ENCODE measurements at places on chromosomes 4 and X.

DNA sequence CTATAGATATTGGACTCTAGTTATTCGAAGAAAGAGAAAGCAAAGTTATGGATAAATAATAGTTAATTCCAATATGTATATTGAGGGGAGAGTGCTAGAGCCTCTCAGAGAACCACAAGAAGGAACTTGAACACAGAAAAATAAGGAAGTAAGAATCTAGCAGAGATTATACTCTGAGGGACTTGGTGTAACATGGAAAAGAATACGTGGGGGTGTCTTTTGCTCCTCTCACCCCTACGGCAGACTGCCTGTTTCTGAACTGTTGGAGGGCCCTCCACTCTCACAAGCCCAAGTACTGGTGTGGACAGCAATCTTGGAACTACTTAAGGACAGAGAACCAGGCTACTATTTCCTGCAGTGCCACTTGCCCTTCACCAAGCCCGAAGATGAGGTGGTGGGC lies 1174.4 kb upstream of the PCDH10 start:
- peak; percentile 3 for DNase-seq

DNA sequence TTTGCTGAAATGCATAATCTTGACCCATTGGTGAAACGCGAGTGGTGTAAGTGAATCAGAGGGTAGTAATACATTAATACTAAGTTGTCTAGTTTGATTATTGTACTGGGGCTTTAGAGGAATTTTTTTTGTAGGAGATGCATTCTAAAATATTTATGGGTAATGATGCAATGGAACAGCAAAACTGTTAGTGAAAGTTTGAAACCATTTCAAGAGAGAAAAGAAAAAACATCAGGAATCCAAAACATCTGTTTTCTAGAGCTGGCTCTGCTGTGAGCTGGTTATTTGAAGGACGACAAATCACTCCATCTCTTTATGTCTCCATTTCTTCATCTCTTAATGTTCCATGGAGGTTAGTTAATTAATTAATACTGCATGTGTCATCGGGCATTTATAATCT lies 351.9 kb upstream of the FAT1 start:
- DNase-seq, result no peak

- peak; percentile 43 for DNase-seq
Observed at GRCh38 chr4:166165829-166166420, 292.9 kb downstream of the TLL1 start.

GRCh38 chr4:176043838-176044588 lies 21.6 kb upstream of the WDR17 start:
- no peak for DNase-seq

GRCh38 chrX:49191574-49192011 lies 5.4 kb upstream of the PRICKLE3 start:
- DNase-seq, result no peak

DNA sequence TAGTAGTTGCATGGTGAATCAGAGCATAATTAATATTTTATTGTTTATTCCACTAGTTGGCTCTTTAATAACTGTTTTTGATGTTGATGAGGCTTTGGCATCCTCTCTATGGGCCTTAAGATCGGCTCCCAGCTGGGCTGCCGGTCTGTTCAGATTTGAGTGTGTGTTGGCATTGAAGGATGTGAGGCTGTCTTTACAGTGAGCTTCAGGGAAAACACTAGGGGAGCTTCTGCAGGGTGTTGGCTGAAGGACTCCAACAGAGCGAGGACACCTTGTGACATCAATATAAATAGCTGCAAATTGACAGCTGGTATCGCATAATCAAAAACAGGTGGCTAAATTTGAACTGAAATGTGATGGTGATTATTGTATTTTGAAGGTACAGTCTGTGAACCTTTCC lies 322.0 kb downstream of the FSTL5 start:
- DNase-seq, result no peak

DNA sequence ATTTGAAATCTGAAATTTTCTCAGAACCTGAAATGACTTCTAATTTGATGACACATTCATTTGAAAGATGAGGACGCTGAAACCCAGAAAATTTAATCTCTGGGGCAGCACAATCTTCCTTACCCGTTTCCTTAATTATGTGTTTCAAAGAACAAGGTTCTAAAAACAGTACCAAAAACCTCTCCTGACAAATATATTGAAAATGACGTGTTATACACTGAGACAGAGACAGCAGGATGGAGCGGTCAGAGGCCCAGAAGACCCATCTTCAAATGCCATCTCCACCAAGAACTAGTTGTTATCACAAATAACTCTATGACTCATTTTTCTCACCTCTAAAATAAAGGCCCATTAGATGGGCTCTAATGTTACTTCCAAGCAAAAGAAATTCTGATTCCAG lies 177.3 kb downstream of the NSUN7 start:
- no peak for DNase-seq

DNA sequence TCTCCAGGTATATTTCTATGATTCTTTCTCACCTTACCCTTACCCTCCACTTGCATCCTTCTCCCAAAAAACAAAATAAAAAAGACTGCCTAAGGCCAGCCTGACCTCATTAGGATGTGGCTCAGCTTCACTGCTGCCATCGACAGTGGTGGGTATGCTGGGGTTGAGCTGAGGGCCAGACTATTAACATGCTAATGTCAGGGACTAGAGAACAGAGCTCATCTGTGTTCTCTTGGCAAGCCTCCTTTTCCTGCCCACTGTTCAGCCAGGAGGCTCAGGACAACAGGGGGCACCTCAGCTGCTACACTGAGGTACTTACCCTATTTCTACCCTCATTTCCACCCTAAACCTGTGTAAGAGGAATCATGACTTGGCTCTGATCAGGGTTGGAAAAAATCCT lies 59.3 kb downstream of the MSN start:
- no peak for DNase-seq

DNA sequence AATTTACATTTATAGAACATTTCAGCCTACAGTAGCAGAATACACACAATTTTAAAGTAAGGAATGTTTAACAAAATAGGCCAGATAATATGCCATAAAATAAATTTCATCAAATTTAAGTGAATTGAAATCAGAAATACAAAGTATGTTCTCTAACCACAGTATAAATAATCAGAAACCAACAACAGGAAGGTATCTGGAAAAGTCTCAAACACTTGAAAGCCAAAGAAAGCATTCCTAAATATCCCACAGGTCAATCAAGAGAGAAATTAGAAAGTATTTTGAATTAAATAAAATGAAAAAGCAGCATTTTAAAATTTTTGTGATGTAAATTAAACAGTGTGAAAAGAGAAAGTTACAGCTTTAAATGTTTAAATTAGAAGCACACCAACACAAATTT lies 899.2 kb downstream of the PDHA2 start:
- no peak for DNase-seq

- no peak for DNase-seq
Observed at GRCh38 chr4:40118861-40119260, 62.2 kb downstream of the N4BP2 start.

DNA sequence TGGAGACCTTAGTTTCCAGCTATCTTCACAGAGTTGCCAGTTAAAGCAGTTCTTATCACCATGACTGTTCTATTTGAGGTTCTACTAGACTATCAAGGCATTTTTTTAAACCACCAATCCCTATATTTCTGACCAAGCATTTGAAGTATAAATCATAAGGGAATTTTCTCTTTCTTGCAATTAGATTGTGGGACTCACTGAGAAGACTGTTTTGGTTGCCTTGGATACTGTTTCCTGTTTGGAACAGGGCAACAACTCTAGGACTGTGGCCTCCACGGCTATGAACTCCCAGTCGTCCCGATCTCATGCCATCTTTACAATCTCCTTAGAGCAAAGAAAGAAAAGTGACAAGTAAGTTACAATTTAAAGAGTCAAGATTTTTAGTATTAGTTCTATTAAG lies 11.8 kb downstream of the KIF4A start:
- DNase-seq, result no peak

- no peak for DNase-seq
Observed at GRCh38 chr4:24999392-25000089, 31.2 kb downstream of the LGI2 start.

DNA sequence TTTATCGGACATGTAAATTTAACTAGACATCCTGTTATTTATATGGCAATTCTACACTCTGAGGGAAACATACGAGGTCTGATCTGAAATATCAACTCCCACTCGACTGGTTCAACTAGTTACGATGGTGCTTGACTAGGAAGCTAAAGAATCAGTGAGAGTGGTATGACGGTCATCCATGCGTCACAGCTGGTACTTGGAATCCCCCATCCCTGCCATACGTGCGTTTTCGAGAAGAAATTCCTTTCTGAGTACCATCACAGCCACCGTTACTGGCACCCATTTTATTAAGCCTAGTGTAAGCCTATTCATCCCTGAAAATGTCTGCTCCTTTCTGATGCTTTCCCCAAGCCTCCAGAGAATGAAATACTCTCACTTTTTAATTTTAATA lies 695 bp upstream of the PIGA start:
- peak; percentile 29 for DNase-seq

DNA sequence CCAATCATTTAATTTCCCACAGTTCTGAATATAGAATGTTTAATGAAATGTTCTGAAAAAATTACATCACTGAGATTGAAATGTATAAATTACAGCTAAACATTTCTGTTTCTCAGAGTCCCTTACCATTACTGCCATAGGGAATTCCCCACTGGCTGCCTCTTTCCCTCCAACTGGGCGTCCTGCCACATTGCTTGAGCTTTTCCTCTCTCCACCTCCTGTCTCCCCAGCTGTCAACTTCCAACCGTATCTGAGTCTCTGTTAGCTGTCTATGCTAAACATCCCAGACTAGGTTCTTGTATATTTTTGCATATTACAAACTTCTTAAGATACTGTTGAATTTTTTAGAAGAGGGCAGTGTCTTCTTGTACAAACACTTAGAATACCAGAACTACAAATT lies 407.3 kb upstream of the SLIT2 start:
- no peak for DNase-seq

GRCh38 chr4:116618638-116619037 lies 466.7 kb downstream of the TRAM1L1 start:
- DNase-seq, result no peak

DNA sequence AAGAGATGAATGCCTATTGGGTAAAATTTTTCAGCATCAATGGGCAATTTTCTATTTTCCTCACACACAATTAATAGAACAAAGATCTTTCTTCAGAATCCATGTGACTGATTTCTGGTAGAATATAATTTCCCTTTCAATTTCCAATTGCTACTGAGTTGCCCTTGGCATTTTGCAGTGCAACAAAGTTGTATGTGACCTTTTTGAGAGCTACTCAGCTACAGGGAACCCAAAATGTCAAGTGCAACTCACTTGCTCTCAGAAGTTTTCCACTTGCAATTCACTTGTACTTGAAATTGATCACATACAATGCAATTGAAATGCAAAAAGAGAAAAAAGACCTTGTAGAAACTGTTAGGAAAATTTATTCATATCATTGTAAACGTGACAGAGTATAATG lies 245.5 kb downstream of the BANK1 start:
- DNase-seq, result no peak

GRCh38 chr4:141126769-141127168 lies 6.5 kb downstream of the RNF150 start:
- no peak for DNase-seq

DNA sequence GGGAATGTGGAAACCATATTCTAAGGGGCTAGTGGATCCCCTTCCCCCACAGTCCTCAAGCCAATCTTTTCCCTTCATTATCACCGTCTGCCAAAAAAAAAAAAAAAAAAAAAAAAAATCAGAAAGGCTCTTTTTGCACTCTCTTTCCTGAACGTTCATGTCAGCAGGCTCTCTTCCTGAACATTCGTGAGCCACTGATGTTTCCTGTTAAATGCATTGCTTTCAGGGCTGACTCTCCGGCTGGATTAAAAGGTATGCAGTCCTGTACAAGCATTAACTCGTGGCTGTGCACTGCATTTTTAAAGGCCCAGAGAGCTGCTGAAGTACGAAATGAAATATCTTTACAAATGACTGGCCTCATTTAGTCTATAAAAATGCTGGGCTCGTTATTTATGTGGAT lies 34.0 kb upstream of the TSPAN5 start:
- DNase-seq, result no peak

DNA sequence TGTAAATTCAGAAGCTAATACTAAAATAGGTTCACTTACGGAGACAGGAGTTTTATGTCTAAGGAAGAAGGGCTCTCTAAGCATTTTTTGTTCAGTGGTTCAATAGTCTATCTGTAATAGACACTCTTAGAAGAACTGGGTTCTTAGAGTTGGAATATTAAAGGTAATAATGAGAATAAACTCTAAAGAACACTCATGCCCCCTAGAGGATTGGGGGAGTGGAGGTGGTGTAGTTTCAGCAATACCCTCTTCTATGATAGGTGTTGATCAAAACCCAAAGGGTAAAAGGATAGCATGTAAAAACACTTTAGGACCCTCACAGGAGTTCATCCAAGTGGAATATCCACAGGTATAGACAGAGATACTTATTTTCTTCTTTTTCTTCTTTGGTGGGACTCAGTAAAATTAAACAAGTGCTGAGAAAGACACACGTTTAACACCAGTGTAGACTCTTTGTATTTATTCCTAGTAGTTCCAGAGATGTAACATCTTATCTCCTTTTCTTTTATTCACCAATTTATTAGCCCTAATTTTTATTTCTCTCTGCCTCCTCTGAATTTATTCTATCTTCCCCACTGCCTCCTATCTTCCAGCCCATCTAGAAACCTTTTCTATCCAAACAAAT lies 25.7 kb upstream of the MND1 start:
- DNase-seq, result peak; percentile 45

GRCh38 chr4:116755051-116755450 lies 330.3 kb downstream of the TRAM1L1 start:
- no peak for DNase-seq

DNA sequence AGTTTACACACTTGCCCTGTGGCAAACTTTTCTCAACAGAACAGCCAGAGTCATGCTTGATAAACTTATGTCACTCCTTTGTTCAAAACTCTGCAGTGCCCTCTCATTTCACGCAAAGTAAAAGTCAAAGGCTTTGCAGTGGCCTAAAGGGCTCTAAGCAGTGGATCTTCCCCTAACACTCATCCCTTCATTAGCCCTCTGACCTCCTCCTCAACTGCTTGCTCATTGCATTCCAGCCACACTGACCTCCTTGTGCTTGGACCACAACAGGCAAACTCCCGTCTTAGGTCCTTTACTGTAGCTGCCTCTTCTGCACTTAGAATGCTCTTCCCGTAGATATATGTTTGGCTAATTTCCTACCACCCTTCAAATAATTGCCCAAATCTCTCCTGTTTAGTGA lies 5.6 kb downstream of the PRDM5 start:
- no peak for DNase-seq

GRCh38 chr4:41476310-41476885 lies 61.6 kb upstream of the LIMCH1 start:
- DNase-seq, result no peak

- DNase-seq, result no peak
Observed at GRCh38 chr4:56146956-56147355, 198.2 kb downstream of the CEP135 start.

DNA sequence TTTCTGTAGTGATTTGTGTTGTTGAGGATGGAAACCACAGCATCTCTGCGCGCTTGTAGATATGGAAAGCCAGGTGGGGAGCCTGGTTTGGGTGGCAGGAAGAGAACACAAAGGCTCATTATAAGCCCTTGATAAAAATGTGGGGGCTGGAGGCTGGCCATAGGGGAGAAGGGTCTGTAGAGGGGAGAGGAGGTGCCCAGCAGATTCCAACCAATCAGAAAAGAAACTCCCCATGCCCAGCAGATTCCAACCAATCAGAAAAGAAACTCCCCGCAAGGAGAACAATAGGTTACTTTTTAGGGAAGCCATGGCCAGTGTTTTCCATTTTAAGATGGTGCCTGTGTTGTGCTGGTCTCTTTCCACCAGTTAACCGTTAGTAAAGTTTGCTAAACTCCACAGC lies 9.8 kb upstream of the CENPU start:
- DNase-seq, result no peak
